Calu3 (cell line): ENCODE measurements at places on chromosomes 4 and X. TPM values are rescaled to one million over a fixed set of nuclear protein-coding genes. Genes with fewer than 3 reads are reported as not detected.

- no peaks in the 10 kb centered on the region for H3K27me3 ChIP-seq
- DNase-seq, result no peak
- H3K27ac ChIP-seq, result no peak overlapping the region
- H3K4me3 ChIP-seq, result no peak overlapping the region
- H3K4me1 ChIP-seq, result peaks cover 9% of the 10 kb centered on the region
- H3K36me3 ChIP-seq, result no peaks in the 10 kb centered on the region
Observed at GRCh38 chr4:38106311-38106710, 146.1 kb downstream of the PTTG2 start.

DNA sequence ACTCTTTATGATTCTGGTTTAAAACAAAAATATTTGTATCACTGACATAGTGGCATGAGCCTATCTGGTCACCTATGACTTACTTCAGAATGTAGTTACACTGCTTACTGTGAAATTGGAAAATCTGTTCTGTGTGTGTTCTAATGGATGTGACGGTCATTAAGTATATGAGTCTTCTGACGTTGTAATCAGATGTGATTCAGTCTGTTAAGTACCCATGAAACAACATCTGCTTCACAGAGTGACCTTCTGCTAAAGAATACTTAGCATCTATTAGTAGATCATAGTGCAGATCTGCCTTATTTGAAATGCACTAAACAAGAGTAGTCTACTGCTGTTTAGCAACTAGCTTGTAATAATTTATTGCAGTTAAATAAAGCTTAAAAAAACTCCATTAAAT lies 317.1 kb downstream of the DCTD start:
- no peak for DNase-seq
- H3K4me3 ChIP-seq, result no peak overlapping the region
- H3K4me1 ChIP-seq, result no peaks in the 10 kb centered on the region

GRCh38 chr4:7485096-7485495 lies 50.4 kb upstream of the PSAPL1 start:
- no peak for DNase-seq
- no peak overlapping the region for H3K4me3 ChIP-seq
- no peaks in the 10 kb centered on the region for H3K36me3 ChIP-seq
- H3K27me3 ChIP-seq, result peaks cover 88% of the 10 kb centered on the region

- no peak overlapping the region for H3K27ac ChIP-seq
- H3K27me3 ChIP-seq, result no peaks in the 10 kb centered on the region
- no peak for DNase-seq
- H3K4me3 ChIP-seq, result no peak overlapping the region
- H3K36me3 ChIP-seq, result no peaks in the 10 kb centered on the region
Observed at GRCh38 chr4:168695288-168695687, 198.4 kb downstream of the PALLD start.

- no peak overlapping the region for H3K27ac ChIP-seq
- no peaks in the 10 kb centered on the region for H3K4me1 ChIP-seq
- no peak for DNase-seq
Observed at GRCh38 chr4:70943114-70943513, 40.9 kb downstream of the MOB1B start.

DNA sequence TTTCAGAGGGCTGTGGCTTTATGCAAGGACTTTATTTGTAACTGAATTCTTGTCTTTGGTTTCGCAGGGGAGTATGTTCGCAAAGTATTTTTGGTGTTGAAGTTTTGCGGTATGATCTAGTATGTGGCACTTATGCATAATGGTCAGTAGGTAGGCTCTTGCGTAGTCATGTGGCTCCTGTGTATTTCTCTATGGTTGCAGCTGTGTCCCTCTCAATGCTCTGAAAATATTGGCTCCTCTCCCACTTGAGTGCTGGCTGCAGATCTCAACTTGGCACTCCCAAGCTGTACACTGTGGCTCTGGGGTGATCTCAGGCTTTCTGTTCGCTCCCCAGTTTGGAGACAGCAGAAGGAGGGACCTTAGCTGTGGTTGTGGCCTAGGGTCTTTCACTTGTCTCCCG lies 24.8 kb downstream of the ARMCX5 start:
- H3K27ac ChIP-seq, result no peak overlapping the region
- no peak overlapping the region for H3K4me3 ChIP-seq
- H3K27me3 ChIP-seq, result no peaks in the 10 kb centered on the region
- no peaks in the 10 kb centered on the region for H3K4me1 ChIP-seq
- no peak for DNase-seq

DNA sequence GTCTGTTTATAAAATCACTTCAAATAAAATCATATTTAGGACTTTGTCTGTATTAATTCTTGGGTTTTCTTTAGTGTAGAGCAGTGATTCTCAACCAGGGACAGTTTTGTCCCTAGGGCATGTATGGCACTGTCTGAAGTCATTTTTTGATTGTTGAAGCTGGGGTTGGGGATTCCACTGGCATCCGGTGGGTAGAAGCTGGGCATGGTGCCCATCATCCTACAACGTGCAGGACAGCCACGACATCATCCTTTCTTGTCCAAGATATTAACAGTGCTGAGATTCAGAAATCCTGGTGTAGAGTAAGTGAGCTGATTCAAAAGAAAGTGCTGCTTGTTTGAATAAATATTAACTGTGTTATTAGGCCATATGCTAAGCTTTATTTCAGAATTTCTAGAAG lies 28.6 kb downstream of the DCLK2 start:
- no peak overlapping the region for H3K27ac ChIP-seq
- no peaks in the 10 kb centered on the region for H3K27me3 ChIP-seq
- H3K4me1 ChIP-seq, result no peaks in the 10 kb centered on the region
- no peak overlapping the region for H3K4me3 ChIP-seq

DCLK2 gene
- 0.15 and 0.31 TPM in 2 replicates for total RNA-seq

UCHL1 gene
- 17.2 and 19.3 TPM in 2 replicates for total RNA-seq
